Endothelial cell of umbilical vein (primary cell): ENCODE measurements at places on chromosomes 1 and 21.

GRCh38 chr1:65247419-65248359 lies 61.7 kb upstream of the DNAJC6 start:
- DNase-seq = peak; percentile 37

- no peak for DNase-seq
Measured at GRCh38 chr1:13517193-13517812, 3.5 kb upstream of the LRRC38 start.

DNA sequence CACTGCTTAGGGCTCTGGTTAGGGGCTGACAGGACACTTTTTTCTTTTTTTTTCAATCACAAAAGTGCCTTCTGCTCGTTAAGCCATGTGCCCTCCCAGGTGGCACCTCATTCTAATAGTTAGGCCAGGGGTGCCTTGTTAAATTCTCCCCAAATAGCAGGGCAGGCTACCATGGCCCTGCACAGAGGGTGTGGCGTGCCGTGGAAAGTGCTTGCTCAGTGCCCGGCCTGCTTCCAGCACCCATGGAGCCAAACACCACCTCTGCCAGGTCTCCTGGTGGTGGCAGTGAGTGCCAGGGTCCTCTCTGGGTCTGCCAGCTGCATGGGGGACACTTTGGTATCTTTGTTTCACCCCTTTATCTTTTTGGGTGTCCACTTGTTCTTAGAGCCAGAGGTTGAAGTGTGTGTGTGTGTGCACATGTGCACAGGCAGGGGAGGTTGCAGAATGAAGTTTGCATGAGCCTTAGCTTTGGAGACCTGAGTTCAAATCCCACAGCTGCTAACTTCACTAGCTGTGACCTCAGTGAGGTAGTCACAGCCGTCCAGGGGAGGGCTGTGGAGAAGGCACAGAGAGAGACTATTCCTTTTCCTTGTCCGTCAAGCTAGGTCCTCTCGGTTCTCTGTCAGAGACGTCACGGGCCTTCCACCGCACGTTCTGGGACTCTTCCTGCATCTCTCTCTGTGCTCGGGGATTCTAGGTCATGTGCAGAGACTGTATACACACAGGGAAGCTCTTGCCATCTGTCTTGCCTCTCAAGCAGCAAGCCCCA lies 39.9 kb upstream of the CSF3R start:
- DNase-seq = no peak

- DNase-seq = no peak
Measured at GRCh38 chr21:41611966-41612606, 104.1 kb upstream of the TMPRSS2 start.

DNA sequence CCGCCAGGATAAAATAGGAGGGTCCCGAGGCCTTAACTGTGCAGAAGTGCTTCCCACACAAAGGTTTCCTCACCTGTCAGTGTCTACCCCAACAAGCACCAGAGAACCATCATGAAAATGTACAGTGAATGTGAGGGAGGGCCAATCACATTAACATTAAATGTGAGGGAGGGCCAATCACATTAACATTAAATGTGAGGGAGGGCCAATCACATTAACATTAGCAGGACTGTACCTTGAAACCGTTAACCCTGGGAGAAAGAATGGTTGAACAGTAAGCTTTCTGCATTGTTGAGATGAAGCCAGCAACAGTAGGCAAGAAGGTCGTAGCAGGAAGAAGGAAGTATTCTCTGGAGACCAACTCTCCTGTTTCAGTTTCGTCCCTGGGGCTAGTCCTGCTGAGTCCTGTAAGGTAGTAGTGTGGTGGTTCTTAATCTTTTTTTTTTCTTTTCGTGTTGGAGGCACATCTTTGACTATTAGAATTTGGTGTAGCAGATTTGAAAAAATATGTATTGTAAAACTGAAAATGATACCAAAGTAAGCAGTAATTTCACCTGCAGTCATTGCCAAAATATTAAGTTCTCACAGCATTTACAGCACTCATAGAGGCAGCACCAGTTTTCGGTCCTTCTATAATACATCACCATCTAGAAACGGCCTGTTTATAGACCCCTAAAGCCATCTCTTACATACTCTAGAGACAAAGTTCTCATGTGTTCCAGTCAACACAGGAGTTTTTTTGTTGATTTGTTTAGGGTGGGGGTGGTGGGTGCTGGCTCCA lies 98.6 kb upstream of the PPP2R5A start:
- DNase-seq = no peak

DNA sequence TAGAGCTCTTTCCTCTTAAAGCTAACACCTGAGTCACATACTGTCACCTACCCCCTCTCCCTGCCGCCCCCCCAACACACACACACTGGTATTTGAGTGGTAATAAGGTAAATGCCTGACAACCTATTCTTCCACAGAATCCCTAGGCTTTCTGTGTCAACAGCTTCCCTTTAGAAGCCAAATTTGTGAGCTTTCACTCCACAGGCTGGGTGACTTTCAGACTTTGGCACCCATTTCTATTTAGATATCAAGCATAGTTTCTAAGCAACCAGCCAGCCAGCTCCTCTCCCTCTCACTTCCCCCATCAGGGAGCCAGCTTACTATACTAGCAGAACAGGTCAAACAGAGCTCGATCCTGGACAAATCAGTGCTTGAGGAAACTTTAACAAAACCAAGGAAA lies 3.2 kb upstream of the C1orf74 start:
- no peak for DNase-seq

DNA sequence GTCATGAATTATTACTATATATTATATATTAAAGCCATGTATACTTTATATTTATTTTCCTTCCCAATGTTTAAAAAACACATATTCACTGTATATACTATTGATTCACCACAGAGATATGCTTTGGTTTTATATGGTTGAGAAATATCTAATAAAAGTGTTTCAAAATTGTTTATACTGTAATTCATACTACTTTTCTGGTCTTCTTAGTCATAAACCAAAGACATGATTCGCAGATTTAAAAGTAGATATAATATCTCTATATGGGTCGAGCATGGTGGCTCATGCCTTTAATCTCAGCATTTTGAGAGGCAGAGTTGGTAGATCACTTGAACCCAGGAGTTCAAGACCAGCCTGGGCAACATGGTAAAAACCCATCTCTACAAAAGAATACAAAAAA lies 738.4 kb downstream of the USP25 start:
- DNase-seq = no peak

DNA sequence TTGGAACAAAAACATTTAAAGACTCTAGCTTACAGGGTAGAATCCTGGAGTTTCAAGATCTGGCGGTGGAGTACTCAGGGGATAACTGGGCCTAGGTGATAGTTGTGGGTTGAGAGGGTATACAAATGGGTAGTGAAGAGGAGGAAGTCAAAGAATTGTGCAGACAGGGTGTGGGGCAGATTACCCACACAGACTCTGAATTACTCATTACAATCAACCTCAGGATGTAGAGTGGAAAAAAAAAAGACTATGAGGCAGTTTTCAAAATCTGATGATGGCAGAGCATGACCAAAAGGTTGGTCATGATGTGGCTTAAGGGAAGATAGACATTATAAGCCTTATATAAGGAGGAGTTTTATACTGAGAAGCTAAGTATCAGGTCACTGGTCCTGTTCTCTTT lies 44.1 kb upstream of the GLIS1 start:
- no peak for DNase-seq

DNA sequence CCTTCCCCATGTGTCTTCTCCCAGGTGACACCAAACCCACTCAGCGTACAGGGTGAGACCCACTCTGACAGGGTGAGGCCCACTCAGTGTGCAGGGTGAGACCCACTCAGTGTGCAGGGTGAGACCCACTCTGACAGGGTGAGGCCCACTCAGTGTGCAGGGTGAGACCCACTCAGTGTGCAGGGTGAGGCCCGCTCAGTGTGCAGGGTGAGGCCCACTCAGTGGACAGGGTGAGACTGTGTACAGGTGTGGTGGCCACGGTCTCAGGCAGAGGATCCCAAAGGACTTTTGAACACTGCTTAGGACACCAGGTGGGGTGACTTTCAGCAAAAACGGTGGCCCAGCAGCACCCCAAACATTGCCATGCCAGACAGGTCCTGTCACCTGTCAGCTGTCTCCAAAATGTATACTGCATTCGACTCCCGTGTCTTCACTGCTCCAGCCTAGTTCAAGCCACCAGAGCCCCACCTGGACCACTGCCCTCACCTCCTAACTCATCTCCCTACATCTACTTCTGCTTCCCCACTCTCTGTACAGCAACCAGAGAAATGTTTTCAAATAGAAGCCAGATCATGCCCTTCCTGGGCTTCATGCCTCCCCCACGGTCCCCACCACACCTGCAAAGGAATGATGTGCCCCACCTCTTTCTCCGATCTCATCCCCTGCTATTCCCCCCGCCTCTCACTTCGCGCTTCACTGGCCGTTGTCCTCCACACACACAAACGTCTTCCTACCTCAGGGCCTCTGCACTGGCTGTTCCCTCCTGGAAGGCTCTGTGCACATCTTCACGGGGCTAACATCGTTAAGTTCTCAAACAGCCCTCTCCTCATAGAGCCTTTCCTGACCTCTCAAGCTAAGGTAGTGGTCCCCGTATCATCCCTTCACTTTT lies 52.1 kb downstream of the ACBD3 start:
- DNase-seq = no peak

DNA sequence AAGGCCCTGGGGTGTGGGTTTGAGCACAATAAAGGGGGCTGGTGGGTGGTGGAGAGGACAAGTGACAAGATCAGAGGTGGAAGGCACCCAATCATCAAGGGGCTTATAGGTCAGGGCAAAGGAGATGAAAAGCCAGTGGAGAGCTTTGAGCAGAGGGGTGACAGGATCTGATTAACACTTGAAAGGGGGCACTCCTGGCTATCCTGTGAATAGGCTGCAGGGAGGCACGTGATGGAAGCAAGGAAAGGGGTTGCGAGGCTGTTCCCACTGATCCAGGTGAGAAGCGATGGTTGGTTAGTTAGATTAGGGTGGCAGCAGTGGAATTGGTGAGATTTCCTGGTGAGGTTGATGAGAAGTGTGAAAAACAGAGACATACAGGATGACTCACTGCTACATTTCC lies 80.6 kb downstream of the WLS start:
- no peak for DNase-seq

GRCh38 chr1:206442101-206442500 lies 28.2 kb upstream of the IKBKE start:
- no peak for DNase-seq

GRCh38 chr1:206020393-206021007 lies 3.2 kb downstream of the CTSE start:
- no peak for DNase-seq

DNA sequence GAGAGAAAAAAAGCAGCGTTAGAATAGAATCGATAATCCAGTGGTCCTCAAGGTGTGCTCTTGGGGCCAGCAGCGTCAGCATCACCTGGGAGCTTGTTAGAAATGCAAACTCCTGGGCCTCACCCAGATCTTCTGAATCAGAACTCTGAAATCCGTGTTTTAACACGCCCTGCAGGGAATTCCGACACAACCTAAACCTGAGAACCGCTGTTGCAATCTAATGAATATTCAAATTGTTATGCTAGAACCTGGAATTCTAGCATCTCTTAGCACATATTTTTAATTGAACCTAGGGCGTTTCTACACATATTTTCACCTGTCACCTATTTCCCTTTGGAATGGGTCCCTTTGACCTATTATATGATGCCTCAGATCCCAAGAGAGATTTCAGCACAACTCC lies 175.7 kb downstream of the PSMG1 start:
- no peak for DNase-seq

DNA sequence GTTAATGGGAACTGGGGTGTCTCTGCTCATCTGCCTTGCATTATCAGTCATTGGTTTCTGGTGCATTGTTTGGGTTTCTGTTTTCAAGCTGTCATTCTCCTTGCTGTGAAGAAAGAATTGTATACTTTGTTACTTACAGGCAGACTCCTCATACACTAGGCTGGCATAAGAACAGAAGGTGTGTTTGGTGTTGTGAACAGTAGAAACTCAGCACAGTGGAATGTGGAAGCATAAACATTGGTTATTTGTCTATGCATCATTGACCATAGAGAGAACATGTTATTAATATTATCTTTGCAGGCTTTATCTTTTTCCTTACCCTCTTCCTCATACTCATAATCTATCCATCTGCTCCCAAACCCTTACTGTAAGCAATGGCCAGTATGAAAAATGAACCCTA lies 18.2 kb downstream of the C1orf87 start:
- DNase-seq = no peak

DNA sequence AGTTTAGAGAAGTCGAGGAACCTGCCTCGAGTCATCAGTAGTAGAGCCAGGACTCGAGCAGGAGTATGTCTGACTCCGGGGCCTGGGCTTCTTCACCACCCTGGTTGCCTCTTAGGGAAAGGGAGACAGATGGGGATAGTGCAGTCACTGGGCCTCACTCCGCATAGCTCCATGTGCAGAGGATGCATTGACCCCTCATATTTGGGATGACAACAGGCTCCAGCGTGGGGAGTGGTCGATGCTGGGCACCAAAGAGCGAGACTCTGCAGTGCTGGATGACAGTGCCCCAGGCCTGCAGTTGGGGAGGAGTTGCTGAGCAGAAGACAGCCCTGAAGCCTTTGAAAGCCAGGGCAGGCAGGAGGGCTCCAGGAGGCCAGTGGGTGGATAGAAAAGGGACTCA lies 20.8 kb upstream of the TENT5C start:
- DNase-seq = no peak

DNA sequence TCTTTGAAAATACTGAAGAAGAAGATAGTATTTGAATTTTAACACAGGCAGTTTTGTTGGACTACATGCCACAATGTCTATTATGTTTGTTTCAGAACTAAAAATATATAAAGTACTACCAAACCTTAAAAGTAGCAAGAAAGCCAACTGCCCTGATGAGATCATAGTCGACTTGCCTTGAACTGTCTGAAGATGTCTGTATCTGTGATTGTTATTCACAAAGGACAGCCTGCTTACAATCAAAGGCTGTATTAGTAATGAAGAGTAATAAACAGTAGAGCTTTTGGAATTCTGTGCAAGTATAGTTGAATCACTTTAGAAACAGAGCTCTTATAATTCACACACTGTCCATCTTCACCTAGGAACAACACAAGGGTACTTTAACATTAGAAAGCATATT lies 228.3 kb downstream of the NCAM2 start:
- DNase-seq = no peak

DNA sequence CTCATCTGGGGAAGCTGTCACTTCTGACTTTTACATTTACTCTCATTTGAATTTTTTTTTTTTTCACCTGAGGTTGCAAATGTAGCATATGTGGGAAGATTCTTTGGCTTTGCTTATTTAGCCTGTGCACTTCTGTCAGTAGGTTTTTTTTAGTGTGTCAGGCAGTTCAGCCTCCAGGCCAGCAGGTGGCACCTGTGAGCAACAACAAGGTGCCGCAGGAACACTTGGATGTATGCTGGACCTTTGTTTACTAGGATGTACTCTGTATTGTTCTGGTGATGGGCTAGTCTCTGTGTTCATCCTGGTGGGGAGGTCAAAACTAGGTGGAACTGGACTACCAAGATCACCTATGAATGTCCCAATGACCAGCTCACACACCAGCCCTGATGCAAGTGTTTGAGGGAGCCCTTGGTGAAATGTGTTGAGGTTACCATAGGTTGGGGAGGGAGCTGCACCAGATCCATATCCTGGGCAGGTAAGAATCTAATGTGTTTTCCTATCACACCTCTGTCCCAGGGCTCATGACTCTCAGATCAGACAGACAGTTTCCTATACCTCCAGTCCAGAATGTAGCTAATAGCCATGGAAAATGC lies 618.2 kb downstream of the BRINP3 start:
- DNase-seq = no peak
